Osteoblast (primary cell): ENCODE measurements at places on chromosomes 5 and 9.
A peak's percentile ranks its signal among the peaks of the same experiment; 100 is the strongest.

GRCh38 chr5:89313804-89314588 is 431.0 kb upstream of the MEF2C start:
- peak; percentile 75 for DNase-seq

- DNase-seq: peak; percentile 79
Observed at GRCh38 chr9:129679537-129679936, 14.1 kb downstream of the PRRX2 start.

- no peak for DNase-seq
Observed at GRCh38 chr5:178334861-178335260, 102.3 kb upstream of the PHYKPL start.

GRCh38 chr9:129309041-129309430 is 131.0 kb upstream of the IER5L start:
- no peak for DNase-seq

GRCh38 chr9:84478996-84479395 is 138.4 kb upstream of the SLC28A3 start:
- DNase-seq: no peak

GRCh38 chr5:176853151-176853778 is 42.9 kb downstream of the UNC5A start:
- no peak for DNase-seq

DNA sequence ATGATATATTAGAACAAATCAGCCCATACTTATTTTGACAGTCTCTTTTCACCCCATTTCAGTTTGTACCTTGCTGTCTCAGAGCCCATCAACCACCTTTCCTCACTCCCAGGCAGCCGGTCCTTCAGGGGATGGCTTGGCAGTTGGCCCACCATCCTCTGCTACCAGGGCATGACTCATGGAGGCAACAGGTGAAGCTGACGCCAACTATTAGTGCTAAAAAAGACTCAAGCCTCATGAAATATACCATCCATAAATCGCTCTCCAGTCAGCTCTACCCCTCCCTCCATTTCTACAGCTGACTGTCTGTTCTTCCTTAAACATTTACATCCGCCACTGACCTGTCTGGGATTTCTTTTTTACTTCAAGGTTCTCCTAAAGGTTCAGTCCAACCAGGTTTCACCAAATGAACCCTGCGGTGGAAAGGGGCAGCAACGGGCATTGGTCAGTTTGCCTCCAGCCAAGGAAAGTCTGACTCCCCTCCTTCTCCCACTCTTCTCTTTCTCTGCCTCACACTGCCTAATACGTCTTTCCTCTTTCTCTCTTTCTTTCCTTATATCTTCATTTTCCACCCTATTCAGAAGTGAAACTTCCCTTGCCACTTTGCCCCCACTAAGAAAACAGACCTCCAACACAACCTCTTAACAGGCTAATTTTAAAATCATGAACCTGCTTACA is 439.1 kb downstream of the RAB3C start:
- DNase-seq: peak; percentile 29

DNA sequence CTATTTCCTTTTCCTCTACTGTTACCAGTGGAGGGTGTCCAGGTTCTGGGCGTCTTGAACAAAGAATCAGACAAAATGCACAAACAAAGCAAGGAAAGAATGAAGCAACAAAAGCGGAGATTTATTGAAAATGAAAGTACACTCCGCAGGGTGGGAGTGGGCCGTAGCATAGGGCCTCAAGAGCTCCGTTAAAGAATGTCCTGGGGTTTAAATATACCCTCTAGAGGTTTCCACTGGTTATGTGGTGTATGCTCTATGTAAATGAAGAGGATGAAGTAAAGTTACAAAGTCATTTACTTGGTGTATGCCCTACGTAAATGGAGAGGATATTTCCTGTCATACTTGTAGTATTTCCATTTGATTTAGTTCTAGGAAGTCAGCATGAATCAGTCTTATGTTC is 113.5 kb upstream of the MRPS30 start:
- no peak for DNase-seq
